ENCODE measurements at places on chromosomes 7 and 10.

DNA sequence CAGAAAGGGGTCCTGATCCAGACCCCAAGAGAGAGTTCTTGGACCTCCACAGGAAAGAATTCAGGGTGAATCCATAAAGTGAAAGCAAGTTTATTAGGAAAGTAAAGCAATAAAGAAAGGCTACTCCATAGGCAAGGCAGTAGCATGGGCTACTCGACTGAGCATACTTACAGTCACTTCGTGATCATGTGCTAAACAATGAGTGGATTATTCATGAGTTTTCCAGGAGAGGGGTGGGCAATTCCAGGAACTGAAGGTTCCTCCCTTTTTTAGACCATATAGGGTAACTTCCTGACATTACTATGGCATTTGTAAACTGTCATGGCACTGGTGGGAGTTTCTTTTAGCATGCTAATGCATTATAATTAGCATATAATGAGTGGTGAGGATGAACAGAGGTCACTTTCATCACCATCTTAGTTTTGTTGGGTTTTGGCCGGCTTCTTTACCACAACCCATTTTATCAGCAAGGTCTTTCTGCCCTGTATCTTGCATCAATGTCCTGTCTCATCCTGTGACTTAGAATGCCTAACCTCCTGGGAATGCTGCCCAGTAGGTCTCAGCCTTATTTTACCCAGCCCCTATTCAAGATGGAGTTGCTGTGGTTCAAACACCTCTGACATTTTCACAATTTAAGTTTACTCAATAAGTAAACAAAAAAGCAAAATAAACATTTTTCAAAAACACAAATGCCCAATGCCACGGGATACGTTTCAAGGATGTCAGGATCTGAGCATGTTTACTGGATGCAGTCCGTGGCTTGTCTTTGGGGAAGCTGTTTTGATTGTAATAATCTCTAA lies 37.0 kb downstream of the ALOX5 start:
- no peak for DNase-seq

- DNase-seq: no peak
Measured at GRCh38 chr7:8444468-8444769, 11.0 kb downstream of the NXPH1 start.

DNA sequence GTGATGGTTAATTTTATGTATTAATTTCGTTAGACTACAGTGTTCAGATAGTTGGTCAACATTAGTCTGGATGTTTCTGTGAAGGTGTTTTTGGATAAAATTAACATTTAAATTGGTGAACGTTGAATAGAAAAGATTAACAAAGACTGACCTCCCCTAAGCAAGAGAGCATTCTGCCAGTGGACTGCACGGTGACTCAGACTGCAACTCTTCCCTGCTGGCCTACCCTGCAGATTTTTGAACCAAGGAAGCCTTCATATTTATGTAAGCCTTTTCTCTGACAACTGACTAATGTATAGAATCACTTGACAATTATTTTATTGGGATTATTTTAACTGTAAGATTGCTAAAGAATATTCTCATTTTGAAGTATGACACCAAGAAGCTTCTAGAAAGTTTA lies 7.9 kb upstream of the ZNF248 start:
- no peak for DNase-seq

DNA sequence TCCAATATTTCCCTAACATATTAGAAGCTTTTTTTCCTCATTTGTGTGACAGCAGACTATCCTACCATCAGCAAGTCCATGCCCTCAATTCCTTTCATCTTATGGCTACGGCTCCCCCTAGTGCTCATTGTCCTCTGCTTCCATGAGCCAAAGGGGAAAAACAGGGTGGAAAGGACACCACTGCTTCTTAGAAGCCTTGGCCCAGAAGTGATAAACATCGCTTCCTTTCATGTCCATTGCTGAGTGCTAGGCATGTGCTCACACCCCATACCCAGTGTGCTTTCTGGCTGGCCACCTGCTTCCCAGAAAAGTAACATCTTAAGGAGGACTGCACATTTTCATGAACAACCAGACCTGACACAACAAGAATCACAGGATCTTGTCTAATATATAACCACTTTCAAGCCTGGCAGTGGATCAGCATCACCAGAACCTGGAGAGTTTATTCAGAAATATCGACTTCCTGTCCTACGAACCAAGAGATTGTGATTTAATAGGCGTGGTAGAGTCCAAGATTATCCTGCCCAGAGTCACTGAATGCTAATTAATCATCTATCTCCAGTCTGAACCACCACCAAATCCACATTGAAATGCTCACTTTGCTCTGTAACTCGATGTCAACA lies 650.5 kb upstream of the SORCS1 start:
- DNase-seq: peak; percentile 50

- peak; percentile 82 for DNase-seq
Measured at GRCh38 chr7:159144758-159145489, at the start of gene VIPR2. Gene VIPR2, minus strand, starts transcription at chr7:159144867. Its CDS starts 96 bp downstream, at chr7:159144771.

DNA sequence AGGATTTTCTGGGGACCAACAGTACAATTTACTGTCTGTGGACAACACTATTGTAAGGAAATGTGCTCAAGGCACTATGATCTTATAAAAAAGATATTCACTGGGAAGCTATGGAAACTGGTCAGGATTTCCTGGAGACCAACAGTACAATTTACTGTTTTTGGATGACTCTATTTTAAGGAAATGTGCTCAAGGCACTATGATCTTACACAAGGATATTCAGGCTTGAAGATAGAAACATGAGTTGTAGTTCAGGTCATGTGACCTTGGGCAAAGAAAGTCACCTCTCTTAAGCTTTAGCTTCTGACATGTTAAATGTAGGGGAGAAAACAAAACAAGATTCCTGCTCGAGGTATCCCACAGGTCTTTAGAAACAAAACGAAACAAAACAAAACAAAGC lies 1.7 kb upstream of the ITPRID1 start:
- DNase-seq: no peak

DNA sequence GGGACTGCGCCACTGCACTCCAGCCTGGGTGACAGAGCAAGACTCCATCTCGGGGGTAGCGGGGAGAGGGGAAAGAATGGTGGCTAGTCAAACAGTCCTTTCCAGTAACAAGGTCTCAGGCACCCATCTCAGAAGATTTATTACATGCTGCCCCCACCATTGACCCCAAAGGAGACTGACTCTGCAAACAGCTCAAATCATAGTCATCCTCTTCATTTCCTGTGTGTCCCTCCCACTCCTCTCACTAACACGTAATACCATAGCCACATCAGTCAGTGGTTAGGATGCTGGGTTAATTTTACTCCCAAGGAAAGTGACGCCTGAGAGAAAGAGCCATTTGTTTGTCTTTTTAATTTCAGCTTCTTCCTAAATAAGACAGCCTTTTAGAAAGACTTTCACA lies 56.6 kb upstream of the BET1 start:
- DNase-seq: no peak

GRCh38 chr7:47143339-47143738 lies 438.6 kb downstream of the TNS3 start:
- DNase-seq: no peak

- no peak for DNase-seq
Measured at GRCh38 chr7:1864161-1864940, 194.3 kb downstream of the ELFN1 start.

GRCh38 chr7:521221-522070 lies 1.8 kb upstream of the PDGFA start:
- DNase-seq: peak; percentile 79

GRCh38 chr10:106911096-106911495 lies 253.4 kb downstream of the SORCS1 start:
- DNase-seq: no peak

- DNase-seq: peak; percentile 30
Measured at GRCh38 chr7:69787736-69788431, 189.6 kb downstream of the AUTS2 start.

DNA sequence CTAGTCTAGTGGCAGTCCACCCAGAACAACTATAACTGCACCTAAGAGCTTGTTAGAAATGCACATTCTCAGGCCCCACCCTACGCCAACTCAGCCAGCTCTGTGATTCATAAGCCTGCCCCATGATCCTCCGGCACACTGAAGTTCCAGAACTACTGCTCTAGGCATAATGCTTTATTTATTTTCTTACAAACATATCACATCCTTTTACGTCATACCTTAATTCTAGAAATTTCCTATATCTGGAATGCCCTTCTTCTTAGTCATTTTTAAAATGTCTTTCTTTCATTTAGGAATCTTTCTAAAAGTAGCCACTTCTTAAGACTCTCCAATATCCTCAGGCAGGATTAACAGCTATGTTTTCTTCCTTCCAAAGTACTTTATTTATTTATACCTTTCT lies 480.1 kb downstream of the INHBA start:
- DNase-seq: no peak

All from right hindlimb (tissue), 1 donor.